ENCODE measurements at places on chromosomes 6 and 20.

GRCh38 chr6:50666089-50666488 lies 47.2 kb upstream of the TFAP2D start:
- no peak for DNase-seq

GRCh38 chr20:58894652-58895447 lies 42.3 kb downstream of the GNAS start:
- DNase-seq = no peak

DNA sequence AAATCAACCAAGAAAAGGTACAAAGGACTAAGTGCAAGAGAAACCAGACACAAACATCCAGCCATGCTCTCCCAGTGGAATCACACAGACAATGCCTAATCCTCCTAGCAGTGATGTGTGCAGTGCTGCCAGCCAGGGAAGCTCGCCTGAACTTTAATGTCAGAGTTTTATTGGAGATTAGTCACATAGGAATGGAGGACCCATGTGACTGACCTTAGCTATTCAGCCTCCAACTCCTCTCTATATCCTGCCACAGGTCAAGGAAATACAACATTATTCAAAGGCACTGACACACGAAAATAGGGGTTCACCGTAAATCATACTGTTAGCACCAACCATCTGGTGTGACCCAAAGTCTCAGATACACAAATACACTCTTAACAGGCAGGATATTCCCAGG lies 684.6 kb downstream of the DOK5 start:
- no peak for DNase-seq

DNA sequence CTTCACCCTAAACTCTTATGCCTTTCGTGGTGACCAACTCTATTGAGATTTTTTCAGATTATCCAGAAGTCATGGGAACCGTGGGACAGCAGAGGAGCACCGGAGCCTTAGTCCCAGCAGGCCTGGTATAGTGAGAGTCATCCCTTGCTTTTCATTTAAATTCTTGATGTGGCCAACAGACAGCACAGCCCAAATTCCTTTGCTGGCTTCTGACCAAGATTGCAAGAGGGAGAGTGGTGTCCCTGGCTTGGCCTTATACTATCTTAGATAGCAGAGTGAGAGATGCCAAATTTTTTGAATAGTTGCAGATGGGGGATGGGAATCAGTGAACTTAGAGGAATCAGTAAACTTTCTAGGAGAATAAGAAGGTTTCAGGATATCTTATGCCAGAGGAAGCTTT lies 7.8 kb downstream of the STX11 start:
- DNase-seq = no peak

DNA sequence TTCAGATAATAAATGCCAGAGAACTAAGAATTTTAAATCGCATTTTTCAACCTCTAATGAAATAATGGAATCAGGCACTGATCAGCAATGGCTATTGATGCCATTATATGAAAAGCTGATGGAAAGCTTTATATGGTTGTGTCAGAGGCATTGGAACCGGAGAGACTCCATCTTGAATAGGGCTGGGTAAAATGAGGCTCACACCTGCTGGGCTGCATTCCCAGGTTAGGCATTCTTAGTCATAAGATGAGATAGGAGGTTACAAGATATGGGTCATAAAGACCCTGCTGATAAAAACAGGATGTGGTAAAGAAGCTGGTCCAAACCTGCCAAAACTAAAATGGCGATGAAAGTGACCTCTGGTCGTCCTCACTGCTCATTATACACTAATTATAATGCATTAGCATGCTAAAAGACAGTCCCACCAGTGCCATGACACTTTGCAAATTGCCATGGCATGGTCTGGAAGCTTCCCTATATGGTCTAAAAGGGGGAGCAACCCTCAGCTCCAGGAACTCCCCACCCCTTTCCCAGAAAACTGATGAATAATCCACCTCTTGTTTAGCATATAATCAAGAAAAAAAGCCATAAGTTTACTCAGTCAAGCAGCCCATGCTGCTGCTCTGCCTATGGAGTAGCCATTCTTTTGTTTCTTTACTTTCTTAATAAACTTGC lies 40.2 kb upstream of the CD83 start:
- no peak for DNase-seq

- no peak for DNase-seq
Measured at GRCh38 chr6:134347885-134348805, 30.2 kb upstream of the SGK1 start.

Measured in AML-193 (cell line).